ENCODE measurements at places on chromosomes 2 and 18. TPM values are rescaled to one million over a fixed set of nuclear protein-coding genes. Genes with fewer than 3 reads are reported as not detected.

TSHZ1 gene
- 8.0 TPM for polyA plus RNA-seq

GPBAR1 gene
- not detected for polyA plus RNA-seq

BIN1 gene
- polyA plus RNA-seq: 5.2 TPM

COA5 gene
- polyA plus RNA-seq: 85.4 TPM

COL3A1 gene
- polyA plus RNA-seq: 0.73 TPM

FSHR gene
- not detected for polyA plus RNA-seq

SH3BP4 gene
- 0.10 TPM for polyA plus RNA-seq

RFX8 gene
- 2.7 TPM for polyA plus RNA-seq

DSG4 gene
- polyA plus RNA-seq: not detected

AGPS gene
- 10.0 TPM for polyA plus RNA-seq

IL1R1 gene
- 0.35 TPM for polyA plus RNA-seq

CRYGD gene
- 0.42 TPM for polyA plus RNA-seq

REEP1 gene
- polyA plus RNA-seq: 206 TPM

GCKR gene
- polyA plus RNA-seq: not detected

MARS2 gene
- 7.3 TPM for polyA plus RNA-seq

CKAP2L gene
- polyA plus RNA-seq: not detected

CYP27C1 gene
- polyA plus RNA-seq: not detected

GALNT5 gene
- polyA plus RNA-seq: 0.12 TPM

ANKRD30BL gene
- polyA plus RNA-seq: 0.35 TPM

OTX1 gene
- not detected for polyA plus RNA-seq

INPP5D gene
- polyA plus RNA-seq: 0.34 TPM

MALT1 gene
- polyA plus RNA-seq: 0.45 TPM

ING5 gene
- polyA plus RNA-seq: 5.1 TPM

RAMP1 gene
- polyA plus RNA-seq: 38.6 TPM

DSG2 gene
- not detected for polyA plus RNA-seq

CD8B gene
- not detected for polyA plus RNA-seq

RRM2 gene
- polyA plus RNA-seq: not detected
